8988T (cell line): ENCODE measurements at places on chromosomes 7 and 10.
A peak's percentile ranks its signal among the peaks of the same experiment; 100 is the strongest.

DNA sequence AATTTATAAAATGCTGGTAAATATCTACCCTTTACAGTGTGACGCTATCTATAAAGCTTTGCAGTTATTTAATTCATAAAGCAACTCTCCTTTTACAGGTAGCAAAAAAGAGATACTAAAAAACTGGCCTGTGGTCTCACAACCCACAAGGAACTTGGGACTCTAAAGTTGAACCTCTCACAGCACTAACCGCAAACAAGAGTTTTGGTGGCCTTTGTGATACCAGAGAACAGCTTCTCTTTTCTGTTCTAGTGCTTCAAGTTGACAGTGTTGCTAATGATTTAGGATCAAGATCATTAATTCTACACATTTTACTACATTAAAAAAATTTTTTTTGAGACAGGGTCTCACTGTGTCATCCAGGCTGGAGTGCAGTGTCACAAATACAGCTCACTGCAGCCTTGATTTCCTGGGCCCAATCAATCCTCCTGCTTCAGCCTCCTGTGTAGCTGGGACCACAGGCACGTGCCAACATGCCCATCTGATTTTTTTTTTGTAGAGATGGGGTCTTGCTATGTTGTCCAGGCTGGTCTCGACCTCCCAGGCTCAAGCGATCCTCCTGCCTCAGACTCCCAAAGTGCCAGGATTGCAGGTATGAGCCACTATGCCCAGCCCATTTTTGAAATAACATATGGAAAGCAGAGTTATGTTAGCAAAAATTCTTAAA lies 56.0 kb upstream of the ST8SIA6 start:
- no peak for DNase-seq

DNA sequence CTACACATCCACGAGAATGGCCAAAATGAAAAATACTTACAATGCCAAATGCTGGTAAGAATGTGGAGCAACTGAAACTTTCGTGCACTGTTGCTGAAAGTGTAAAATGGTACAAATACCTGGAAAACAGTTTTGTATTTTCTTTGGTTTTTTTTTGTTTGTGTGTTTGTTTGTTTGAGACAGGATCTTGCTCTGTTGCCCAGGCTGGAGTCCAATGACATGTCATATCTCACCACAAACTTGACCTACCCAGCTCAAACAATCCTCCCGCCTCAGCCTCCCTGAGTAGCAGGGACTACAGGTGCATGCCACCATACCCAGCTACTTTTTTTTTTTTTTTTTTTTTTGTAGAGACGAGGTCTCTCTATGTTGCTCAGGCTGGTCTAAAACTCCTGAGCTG lies 35.6 kb upstream of the CAV2 start:
- DNase-seq = no peak

DNA sequence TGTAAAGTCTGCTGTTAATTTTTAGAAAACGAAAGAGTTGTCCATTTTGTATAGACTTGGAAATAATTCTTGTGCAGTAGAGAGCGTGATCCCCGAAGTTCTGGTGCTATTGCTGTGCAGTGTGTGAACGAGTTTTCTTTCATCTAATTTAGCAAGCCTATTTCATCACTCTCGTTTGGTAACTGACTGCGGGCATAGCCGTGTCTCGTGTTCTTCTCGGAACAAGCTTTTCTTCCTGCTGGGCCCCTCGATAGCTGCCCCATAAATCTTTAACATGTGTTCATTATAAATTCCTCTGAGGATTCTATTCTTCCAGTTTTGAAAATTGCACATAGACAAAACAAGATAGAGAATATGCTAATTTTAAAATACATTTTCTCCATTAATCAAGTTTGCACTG lies 622.0 kb upstream of the PFKP start:
- DNase-seq = no peak

DNA sequence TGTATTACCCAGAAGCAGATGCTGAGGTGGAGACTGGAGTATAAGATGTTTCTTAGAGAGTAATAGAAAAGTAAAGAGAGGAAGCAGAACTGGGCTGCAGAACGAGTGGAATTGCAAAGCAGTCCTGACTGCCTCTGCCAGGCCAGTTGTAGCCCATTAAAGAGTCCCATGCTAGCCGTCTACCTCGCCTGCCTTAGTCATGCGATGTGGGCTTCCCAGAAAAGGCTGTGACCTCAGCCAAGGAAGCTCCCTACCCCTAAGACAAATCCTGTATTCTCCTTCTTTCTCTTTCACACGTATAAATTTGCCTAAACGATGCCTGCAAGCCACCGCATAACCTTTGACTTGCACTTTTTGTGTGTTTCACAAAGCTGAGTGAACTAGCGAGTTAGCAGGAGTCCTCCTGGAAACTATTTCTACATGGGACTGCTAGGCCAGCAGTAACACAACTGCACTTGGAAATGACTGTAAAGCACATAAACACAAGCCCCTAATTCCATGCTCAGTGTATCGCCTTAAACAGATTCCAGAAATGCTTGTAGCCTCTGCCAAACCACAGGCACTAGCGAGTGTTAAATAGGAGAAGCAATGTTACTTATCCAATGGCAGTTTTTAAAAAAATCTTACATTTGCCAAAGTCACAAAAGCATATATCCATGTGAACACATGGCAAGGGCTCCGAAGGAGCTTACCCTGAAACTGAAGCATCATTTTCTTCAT lies 47.4 kb upstream of the GNAI1 start:
- DNase-seq = no peak

DNA sequence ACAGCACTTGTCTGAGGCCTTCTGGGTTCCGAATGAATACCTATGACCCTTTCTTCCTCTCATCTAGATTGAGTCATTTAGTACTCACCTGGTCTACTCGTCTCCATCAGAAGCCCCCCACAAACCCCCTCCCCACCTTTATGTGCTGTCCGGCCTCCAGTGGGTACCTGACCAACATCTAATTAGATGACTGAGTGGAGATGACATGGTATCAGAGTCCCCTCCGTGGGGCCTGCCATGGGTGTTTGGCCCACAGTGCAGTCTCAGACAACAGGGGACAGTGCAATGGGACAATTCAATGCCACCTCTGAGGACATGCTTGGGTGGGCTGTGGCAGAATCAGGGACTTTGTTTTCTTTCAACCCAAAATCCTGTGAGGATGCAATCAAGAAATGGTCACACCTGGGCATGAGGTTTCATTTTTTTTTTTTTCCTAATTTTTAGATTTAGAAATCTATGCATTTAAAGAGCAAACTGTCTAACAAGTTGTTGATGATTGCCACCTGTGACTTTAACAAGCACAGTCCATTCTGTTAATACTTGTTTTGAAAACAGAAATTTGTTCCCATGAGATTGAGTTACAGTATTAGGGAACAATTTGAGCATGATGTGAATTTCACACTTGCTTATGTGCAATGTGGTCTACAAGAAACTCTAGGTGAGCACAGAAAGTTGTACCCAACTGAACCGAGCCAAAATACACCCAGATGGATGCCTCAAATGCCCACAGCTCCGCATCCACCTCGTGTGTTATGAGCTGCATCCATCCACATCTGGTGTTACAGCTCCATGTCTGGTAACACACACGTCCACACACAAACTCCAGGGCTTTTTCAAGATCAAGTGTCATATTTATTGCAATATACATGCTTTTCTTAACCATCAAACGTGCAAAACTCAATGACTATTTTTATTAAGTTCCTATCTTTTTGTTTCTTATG lies 27.5 kb downstream of the GPRIN2 start:
- DNase-seq = no peak

- no peak for DNase-seq
Observed at GRCh38 chr7:44402401-44403060, 77.1 kb upstream of the CAMK2B start.

DNA sequence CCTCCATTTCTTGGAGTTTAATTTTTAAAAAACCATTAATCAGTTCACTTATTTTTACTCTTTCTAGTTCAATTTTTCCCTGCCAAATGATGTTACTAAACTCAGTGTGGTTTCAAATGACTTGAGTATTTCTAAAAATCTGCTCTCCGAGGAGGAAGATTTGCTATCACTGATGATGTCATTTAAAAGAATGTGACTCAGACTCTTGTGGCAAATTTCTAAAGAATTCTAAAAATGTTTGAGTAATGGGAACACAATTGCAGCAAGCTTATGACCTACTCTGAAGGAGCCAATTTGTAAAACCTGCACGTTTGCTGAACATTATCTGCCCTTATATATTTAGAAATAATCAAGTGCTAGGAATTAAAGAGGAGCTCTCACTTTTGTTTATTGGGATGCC lies 88.6 kb downstream of the SPAG6 start:
- peak; percentile 23 for DNase-seq

DNA sequence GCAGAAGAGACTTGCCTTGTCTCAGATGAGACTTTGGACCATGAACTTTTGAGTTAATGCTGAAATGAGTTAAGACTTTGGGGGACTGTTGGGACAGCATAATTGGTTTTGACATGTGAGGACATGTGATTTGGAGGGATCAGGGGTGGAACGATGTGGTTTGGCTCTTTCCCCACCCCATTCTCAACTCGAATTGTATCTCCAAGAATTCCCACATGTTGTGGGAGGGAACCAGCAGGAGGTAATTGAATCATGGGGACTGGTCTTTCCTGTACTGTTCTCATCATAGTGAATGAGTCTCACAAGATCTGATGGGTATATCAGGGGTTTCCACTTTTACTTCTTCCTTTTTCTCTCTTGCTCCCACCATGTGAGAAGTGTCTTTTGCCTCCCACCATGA lies 229.7 kb upstream of the KCND2 start:
- no peak for DNase-seq

GRCh38 chr10:73872190-73872710 lies 2.1 kb downstream of the CAMK2G start:
- peak; percentile 72 for DNase-seq

GRCh38 chr10:129417870-129418269 lies 49.2 kb upstream of the MGMT start:
- no peak for DNase-seq

- DNase-seq = no peak
Observed at GRCh38 chr10:106424054-106424453, 740.5 kb downstream of the SORCS1 start.

DNA sequence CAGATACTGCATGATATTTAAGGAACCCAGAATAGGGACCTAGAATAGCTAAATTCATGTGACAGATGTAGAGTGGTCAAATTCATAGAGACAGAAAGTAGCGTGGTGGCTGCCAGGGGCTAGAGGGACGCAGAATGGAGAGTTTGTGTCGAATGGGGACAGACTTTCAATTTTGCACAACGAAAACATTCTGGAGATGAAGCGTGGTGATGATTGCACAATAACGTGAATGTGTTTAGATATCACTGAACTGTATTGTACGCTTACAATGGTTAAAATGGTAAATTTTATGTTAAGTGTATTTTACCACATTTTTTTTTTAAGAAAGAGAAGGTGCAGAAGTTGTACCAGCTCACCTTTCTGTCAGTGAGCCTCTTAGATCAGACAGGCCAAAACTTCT lies 137.8 kb upstream of the TNS3 start:
- no peak for DNase-seq

DNA sequence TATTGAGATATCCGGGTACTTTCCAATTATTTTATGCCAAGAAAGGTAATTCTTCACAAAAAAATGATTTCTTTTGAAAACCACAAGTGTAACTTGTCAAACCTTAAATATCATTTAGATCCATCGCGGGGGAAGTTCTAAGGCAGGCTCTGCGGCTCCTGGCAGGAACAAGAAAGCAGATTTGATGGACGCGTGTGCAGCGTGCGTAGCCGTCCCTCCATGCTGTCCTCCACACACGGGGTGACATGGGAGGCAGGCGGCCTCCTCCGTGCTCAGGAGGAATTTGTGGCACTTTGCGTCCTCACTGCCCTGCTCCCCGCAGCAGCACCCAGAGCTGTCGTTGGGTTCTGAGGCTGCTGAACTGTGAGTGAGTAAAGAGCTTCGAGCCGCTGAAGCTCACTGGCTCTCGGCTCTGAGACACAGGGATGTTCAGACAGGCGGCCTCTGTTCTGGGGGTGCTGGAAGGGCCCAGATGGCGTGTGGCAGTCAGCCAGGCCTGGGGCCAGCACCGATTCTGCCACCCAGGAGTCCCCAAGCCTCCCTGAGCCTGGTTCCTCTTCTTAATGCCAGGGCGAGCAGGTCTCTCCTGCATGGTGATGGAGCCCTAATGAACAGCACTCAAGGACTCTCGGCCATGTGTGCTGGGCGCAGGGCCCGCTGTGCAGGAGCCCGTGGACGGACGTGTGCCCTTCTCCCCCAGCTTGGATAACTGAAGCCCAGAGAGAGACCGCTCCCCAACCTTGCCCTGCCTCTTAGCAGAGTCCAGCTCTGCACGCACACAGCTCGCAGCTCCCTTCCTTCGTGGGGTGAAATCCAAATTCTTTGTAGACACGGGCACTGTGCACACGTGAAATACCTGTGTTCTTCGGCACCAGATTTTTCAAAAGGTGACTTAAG lies 185.4 kb upstream of the SHH start:
- no peak for DNase-seq

GRCh38 chr10:21263263-21263803 lies 262.1 kb downstream of the SKIDA1 start:
- no peak for DNase-seq

- no peak for DNase-seq
Observed at GRCh38 chr10:120429395-120429794, 27.6 kb upstream of the PLPP4 start.
